Hematopoietic multipotent progenitor cell (in vitro differentiated cells): ENCODE measurements at places on chromosomes 3 and 15.

DNA sequence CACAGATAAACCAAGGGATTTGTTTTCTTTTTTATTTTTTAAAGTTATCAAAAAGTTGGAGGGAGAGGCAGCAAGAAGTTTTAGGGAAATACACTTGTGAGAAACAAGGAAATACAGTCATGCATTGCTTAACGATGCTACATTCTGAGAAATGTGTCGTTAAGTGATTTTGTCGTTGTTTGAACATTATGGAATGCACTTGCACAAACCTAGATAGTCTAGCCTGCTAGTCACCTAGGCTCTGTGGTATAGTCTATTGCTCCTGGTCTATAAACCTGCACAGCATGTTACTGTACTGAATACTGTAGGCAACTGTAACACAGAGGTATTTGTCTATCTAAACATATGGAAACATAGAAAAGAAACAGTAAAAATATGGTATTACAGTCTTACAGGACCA, 2.0 kb upstream of the NFKBIZ start:
- DNase-seq, result no peak

GRCh38 chr15:82048811-82049210, 3.0 kb upstream of the MEX3B start:
- DNase-seq, result no peak

DNA sequence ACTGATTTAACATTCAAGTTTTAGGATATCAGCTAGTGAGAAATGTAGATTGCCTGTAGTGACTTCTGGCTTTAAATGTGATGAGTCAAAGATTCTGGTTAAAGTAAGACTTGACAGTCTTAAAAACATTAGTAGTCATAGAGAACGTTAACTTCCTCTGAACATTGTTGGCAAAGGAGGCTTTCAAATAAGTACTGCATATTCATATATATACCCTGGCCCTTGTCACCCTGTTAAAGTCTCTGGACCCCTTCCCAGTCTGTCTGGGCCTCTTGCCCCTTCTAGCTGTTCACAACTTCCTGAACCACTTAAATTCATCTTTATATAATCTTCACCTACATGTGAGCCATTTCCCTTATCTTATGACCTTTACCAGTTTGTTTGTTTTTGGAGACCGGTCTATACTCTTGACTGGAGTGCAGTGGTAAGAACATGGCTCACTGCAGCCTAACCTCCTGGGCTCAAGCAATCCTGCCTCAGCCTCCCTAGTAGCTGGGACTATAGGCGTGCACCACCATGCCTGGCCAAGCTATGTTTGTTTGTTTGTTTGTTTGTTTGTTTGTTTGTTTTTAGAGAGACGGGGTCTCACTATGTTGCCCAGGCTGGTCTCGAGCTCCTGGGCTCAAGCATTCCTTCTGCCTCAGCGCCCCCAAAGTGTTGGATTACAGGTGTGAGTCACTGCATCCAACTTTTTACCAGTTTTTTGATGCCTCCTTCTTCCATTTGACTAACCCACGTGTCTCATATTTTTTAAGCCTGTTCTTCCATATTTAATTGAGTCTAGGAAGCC, 64.4 kb upstream of the CRTC3 start:
- DNase-seq, result no peak

DNA sequence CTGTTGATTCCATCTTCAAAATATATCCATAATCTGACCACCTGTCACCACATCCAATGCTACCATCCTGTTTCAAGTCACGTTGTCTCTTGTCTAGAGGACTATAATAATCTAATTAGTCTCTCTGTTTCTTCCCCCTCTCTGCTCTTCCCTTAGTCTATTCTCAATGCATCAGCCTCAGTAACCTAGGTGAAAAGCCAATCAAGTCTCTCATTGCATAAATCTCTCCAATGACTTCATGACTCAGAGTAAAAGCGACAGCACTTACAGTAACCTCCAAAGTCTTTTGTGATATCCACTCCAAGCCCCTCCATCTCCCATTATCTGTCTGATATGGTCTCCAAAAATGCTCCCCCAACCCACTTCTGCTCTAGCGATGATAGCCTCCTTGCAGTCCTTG, 7.2 kb downstream of the UBA3 start:
- DNase-seq, result no peak

DNA sequence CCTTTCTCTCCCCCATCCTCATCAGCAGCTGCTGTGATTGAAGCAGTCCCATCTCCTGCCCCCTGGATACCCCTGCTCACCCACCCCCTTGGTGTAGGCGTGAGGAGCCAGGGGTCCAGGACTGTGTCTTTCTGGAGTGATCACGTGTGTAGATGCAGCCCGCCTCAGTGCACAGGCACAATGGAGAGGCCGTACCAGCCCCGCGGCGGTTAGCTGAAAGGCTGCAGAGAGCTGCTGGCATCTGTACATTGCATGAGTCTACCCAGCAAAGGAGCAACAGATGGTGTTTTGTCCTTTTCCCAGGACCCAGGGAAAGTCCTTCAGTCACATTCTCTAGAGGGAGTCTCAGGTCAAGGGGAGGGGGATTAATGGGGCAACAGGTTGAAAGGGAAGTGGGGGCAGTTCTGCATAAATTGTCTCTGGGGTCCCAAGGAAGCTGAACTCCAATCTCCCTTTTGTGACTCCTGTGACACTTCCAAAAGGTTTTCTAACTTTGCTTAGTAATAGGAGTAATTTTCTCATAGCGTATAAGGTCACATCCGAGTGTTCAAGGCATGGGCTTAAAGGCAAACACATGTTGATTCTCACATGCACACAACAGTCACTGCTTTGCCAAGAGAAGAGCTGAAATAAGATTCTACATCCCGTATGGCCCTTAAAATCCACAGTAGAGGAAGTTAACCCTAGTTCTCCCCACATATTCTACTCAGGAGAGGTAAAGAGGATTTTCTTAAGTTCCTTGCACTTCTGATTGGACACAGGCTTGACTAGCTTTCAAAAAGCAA, 7.1 kb downstream of the CSPG5 start:
- DNase-seq, result no peak

DNA sequence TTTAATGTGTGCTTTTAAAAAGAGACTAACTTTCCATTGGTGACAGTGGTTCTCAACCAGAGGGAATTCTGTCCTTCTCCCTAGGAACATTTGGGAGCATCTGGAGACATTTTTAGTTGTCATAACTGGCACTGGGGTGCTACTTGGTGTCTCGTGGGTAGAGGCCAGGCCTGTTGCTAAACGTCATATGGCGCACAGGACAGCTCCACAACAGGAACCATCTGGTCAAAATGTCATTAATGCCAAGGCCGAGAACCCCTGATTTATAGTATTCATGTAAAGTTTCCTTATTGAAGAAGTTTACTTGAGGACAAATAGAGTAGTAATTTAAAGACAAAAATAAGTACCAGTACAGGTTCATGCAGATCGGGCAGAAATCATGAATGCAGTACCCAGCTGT, 164.2 kb downstream of the FEZF2 start:
- DNase-seq, result no peak

- no peak for DNase-seq
These were observed 193.4 kb downstream of the SLC9A9 start for GRCh38 chr3:143654906-143655305.

DNA sequence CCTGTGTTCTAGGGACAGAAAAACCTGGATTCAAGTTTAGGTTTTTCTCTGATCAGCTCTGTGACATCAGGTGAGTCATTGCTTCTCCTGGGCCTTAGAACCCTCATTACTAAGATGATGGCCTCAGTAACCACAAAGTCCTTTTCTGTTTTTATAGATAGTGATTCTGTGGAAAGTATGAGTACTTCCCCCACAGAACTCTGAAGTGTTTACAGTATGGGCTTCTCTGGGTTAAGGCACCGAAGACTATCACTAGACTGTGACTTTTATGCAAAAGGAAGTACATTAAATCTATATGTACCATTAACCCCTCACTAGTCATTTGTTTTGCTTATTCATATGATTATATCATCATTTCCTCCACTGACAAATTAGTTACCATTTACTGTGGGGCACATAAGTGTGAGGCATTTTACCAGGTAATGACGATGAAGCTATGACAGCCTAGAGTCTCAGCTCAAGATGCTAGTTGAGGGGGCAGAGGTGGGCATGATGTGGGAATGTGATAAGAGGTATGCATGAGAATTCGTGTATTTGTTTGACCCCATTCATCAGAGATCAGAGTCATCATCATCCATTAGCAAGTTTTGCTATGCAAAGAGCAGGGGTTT, 15.0 kb upstream of the RORA start:
- peak; percentile 9 for DNase-seq

- DNase-seq, result no peak
These were observed 6.8 kb downstream of the GATA2 start for GRCh38 chr3:128486205-128486628.

DNA sequence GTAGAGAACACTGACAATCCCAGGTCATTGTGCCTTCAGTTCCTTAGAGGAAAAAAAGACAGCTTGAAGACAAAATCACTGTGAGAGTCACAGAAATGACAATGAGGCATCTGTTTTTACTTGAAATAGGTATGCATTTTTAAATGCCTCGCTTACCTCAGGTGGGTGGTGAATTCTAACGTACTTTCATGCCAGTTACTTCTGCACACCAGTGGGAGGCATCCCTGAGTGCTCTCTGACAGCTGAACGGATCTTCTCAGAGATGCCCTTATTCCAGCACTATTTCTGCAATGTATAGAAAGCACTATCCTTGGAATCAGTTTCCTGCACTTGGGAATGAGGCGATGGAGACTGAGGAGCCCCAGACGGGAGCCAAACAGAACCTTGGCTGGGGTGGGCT, 16.2 kb downstream of the DPH3 start:
- no peak for DNase-seq

GRCh38 chr3:140555666-140556065, 122.2 kb upstream of the TRIM42 start:
- DNase-seq, result no peak

- peak; percentile 64 for DNase-seq
These were observed 35.5 kb upstream of the PLCL2 start for GRCh38 chr3:16849229-16849628.

GRCh38 chr15:59216911-59217310, 10.3 kb downstream of the LDHAL6B start:
- DNase-seq, result no peak

DNA sequence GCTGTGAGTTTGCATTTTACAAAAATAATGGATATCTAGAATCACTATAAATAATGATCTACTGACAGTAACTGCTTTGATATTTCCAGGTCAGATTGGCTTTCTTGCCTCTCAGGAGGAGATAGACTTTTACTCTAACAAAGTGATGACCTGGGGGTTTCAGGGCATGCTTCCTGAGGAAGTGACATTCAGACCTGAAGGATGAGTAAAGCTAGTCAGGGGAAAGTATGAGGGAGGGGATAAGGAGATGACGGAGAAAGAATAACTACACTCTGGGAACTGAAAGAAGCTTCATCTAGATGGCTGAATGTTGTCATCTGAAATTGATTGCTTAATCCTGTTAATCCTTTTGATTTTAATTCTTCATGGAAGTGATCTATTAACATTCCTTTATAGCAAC, 32.2 kb downstream of the ARMC8 start:
- DNase-seq, result no peak

GRCh38 chr3:13621381-13622221, 72.7 kb downstream of the FBLN2 start:
- peak; percentile 4 for DNase-seq

- no peak for DNase-seq
These were observed 320.8 kb downstream of the RORA start for GRCh38 chr15:60908332-60908731.

- no peak for DNase-seq
These were observed 248.5 kb downstream of the ZMAT3 start for GRCh38 chr3:178823150-178823549.

GRCh38 chr3:13574798-13575451, 26.0 kb downstream of the FBLN2 start:
- no peak for DNase-seq

DNA sequence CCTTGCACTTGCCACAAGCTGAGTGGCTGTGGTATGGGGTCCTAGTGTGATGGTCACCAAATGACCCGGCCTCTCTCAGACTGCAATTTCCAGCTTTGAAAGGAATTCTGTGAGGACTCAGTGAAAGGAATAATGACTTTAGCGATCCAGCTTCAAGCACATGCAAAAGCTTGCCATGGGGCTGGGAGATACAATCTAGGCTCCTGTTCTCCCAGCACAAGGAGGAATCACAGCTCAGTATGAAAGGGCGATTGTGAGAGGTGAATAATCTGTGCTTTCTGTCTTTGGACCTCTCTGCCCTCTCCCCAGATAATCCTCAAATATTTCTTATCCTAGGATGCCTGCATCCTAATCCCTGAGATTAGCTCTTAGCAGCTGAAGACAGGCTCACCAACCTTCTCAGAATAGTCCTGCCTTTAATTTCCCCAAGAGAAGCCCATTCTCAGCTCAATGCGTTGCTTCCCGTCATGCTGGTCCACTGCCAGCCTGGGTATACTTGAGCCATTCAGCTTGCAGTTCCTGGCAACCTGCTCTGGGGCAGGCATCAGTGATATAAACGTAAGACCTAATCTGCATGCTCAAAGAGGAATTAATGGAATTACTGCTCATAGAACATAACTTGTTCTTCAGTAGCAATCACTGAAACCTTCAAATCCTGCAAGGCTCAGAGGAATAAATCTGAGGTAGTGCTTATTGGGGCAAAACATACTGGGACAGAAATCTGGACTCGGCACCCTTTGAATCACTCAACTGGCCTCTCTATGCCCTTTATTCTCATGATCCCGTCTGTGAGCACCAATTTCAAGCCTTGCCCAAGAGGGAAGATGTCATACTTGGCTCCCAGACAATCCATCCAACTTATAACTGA, 15.1 kb downstream of the TLNRD1 start:
- DNase-seq, result no peak

- no peak for DNase-seq
These were observed 32.9 kb downstream of the SPSB4 start for GRCh38 chr3:141083836-141084649.

GRCh38 chr3:128260275-128260674, 107.0 kb downstream of the EEFSEC start:
- no peak for DNase-seq

DNA sequence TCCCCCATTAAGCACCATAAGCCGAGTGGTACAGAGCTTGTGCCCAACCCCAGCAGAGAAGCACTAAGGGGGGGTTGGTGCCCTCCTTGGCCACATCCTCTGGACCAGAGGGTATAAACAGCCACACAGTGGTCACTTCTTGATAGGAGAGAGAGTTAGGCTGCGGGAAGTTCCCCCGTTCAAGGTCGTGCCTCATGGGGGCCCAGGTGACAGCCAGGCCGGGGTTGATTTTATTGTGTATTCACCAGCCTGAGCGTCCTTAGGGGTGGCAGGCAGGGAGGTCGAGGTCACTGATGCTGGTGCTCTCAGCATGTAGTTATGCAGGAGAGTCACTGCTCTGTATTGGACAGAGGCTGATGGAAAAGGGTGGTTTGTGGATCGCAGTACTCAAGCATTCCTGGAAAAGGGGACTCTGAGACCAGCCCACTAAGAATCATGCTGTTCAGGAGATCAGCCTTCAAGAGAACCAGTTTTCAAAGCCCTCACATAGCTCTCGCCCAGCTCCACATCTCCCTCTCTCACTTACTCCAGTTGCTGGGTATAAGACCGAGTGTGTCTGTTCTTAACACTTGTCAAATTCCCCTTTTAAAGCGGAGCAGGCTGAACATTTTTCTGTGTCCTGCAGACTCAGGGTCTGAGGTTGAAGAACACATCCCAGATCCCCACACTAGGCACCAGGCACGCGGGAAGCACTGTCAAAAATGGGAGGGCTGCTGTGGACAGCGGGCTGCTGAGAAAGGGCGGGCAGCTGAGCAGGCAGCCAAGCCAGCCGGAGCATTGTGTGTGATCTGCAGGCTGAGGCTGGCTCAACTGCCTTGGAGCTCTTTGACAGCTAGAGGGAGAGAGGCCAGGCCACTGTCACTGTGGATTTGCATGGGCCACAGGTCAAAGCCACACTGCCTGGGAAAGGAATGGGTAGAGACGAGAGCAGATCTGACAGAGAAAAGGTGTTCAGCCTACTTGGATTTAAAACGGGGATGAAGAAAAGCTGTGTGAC, 279.3 kb upstream of the LRRFIP2 start:
- DNase-seq, result peak; percentile 47
